ENCODE measurements at places on chromosomes 6 and 20.

DNA sequence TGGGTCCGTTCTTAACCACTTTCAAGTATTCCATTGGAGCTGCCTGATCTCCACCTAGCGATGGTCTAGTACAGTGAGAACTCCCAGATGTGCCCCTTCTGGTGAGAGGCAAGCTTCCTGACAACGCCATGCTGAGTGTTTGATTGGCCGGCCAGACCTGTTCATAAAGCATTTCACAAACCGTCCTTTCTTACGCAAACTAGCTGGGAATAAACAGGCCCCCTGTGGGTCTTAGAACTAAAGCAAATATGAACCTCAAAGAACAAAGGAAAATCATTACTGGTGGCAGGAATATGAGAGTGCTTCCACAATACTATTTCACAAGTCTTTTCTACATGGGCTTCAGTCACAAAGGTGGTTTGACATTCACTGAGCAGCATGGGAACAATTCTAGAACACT, 15.6 kb upstream of the GCNT2 start:
- DNase-seq: no peak

DNA sequence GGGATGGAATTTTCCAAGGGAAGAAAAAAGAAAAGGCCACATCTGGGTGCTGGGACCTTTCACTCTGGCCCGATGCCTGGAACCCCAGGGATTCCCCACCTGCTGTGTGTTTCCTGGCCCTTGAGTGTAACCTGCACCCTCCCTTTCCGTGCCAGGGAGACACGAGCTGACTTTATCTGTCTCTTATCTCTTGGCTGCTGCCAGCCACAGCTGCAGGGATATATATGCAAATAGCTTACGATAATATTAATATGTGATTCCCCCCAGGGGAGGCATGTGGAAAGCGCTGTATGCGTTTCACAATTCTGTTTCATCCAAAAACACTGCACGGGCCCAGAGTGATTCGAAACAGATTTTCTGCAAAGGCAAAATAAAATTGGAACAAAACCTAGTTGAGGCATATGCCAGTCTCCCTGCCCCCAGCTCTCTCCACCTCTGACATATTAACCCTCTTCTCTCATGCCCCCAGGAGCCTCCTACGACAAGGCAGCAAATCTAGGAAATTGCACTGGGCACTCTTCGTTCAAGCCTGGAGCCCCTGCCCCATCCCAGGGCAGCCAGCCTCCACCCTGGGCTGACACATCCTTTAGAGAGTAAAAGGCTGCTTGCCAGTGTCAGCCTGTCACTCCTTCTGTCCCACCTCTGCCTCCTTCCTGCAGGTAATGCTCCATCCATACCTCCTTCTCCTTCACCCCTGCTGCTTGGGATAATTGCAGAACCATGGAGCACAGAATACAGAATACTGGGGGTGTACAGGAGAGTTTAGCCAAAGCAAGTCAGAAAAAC, 1.3 kb downstream of the RIPOR3 start:
- DNase-seq: no peak

GRCh38 chr20:54290636-54291035, 82.7 kb downstream of the PFDN4 start:
- no peak for DNase-seq

GRCh38 chr20:50126662-50127061, 13.7 kb upstream of the UBE2V1 start:
- DNase-seq: no peak

- DNase-seq: no peak
Measured at GRCh38 chr20:63750807-63751470, 11.4 kb downstream of the SLC2A4RG start.

DNA sequence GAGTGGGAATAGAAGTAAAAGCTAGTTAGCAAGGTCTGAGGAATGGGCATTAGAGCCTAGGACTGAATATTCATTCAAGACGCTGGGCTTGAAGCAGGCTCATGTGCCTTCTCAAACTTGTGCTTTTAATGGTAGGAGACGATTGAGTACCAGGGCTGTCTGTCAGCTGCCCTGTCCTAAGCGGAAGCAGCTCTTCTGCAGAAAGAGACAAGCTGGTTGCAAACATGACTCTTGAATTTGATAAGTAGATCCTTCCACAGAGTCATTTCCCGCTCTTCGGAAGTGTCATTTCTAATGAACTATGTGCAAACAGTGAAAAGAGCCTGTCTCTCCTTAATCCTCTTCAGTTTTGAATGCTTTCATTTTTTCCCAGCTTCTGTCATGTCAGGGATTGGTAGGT, 176.4 kb downstream of the TFAP2B start:
- DNase-seq: no peak

DNA sequence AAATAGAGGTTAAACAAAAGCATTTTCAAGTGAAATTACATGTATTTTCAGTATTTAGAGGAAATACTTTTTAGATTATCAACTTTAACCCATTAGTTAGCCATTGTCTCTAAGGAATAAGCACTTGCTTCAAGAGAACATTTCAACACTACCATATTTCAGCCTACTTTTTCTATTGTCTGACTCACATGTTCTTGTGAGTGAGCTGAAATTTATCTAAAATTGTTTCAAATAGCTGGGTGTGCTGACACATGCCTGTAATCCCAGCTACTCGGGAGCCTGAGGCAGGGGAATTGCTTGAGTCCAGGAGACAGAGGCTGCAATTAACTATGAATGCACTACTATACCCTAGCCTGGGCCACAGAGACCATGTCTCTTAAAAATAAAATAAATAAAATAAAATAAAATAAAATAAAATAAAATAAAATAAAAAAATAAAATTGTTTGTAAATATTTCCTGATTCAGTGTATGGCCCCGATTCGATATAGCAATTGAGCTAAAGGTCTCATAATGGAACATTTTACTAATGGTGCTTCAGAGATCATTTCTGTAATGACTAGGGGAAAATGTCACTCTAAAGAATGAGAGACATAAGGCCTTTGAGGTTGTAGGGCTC, 324.6 kb upstream of the PLCB4 start:
- no peak for DNase-seq

- DNase-seq: no peak
Measured at GRCh38 chr6:99305021-99305554, 44.4 kb downstream of the FAXC start.

DNA sequence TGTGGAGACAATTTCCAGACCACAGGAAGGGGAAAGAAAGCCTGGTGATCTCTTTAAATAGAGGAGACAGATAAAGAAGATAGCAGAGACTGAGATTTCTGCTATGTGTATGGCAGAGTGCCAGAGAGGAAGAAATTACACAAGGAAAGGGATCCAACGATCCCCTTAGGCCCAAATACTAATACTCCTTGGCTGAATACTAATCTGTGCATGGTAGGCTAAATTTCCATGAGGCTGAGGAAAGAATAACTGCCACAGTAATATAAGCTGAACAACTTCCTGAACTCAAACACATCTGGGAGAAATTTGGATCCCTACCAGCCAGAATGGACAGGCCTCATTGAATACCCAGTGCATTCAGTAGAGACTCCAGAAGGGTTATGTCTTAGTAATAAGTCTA, 83.3 kb upstream of the TNFAIP3 start:
- DNase-seq: no peak

GRCh38 chr20:37425103-37425625, 79.2 kb downstream of the SRC start:
- no peak for DNase-seq

DNA sequence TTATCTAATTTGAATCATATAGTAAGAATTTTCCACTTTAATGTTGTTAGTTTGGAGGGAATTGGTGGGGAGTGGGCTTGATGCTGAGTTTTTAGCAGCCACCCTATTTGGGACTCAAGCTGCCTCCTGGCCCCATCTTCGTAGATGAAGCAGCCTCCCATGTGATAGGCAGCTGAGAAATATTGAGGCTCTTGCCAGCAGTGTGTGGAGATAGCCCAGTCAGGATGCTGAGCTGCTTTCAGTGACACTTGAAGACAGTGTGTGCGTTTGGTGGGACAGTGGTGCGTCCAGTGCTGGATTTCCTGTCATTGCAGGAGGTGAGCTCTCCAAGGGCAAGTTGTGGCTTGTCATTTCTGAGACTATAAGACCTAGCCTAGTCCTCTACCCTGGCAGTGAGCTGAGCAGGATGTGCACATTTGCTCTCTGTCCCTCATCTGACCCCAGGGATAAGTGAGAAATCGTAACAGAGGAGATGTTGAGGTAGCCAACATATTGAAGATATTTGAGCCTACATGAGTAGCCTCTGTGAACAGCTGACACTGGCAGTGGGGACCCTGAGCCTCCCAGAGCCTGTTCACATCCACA, 47.9 kb upstream of the RNF8 start:
- no peak for DNase-seq

DNA sequence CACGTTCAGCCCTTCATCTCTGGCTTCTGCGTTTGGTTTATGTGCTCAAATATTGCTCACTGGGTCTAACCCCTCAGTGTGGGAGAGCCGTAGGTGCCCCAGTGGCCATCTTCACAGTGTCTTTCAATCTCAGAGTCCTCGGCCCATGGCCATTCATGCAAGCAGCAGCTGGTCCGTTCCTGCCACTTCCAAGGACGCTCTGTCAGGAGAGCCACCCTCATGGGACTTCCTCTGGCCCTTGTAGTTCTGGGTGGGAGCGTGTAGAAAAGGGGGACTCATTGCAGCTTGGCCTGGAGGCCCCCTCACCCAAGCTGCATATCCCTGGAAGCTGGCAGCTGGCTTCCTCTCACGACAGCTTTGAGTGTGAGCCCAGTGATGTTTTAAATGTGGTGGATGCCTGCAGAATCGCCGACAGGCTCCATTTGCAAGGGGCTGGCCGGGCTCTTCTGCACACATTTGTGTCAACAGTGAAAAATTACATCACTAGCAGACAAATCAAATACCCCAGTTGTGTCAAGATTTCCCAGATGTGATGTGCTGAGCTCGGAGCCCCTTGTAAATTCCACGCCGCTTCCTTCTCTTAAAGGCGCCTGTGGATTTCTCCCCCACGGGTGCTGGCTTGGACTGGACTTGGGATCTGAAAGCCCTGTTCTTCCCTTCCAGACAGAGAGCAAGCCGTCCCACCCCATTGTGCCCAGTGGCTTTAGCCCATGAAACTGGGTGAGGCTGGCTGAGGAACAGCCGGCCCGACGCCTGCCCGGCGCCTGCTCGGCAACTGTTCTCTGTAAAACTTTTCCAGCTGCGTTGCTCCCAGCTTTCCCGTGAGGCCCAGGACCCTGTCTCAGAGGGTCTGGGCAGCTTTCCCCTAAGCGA, 360.1 kb downstream of the TAF4 start:
- no peak for DNase-seq

DNA sequence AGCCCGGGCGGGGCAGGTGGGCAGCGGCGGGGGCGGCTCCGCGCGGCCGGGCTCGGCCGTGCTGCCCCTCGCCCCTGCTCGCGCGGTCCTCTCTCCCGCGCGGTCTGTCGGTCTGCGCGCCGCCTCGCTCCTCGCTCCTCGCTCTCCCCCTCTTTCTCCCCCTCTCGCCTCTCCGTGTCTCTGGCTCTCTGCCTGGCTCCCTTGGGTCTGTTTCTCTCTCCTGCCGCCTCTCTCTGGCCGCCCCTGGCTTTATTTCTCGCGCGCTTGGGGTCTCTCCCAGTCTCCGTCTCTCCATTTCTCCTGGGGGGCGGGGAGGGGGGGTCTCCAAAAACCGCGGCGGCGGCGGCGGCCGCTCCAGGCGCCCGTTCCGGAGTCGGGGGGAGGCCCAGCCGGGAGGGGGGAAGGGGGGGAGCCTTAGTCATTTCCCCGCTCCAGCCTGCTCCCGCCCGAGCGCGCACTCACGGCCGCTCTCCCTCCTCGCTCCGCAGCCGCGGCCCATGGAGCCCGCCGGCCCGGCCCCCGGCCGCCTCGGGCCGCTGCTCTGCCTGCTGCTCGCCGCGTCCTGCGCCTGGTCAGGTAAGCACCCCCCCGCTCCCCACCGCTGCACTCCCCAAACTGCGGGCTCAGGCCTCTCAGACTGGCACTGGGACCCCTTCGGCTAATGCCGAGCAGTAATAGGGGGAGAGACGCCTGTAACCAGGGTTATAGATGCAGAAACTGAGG, at the start of gene SIRPA:
TSS of gene SIRPA (plus strand) at position 457 of the 723 bp plus-strand sequence. CDS start at position 498, 41 bp downstream.
- no peak for DNase-seq

GRCh38 chr6:11538052-11538818, 686 bp downstream of the TMEM170B start:
- DNase-seq: peak; percentile 0

GRCh38 chr6:108568551-108569305, 8.0 kb downstream of the FOXO3 start:
- DNase-seq: no peak

DNA sequence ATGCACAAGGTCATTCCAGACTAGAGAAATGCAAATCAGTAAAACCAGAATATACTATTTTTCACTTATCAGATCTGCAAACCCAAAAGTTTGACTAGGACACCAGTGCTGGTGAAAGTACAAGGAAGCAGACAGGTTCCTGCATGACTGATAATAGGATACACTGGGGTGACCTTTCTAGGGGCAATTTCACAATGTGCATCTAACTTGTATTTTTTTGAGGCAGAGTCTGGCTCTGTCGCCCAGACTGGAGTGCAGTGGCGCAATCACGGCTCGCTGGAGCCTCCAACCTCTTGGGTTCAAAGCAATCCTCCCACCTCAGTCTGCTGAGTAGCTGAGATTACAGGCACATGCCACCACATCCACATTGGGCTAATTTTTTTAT, 11.4 kb downstream of the COMMD7 start:
- DNase-seq: no peak

- DNase-seq: no peak
Measured at GRCh38 chr20:34233687-34234086, 7.5 kb upstream of the ASIP start.

DNA sequence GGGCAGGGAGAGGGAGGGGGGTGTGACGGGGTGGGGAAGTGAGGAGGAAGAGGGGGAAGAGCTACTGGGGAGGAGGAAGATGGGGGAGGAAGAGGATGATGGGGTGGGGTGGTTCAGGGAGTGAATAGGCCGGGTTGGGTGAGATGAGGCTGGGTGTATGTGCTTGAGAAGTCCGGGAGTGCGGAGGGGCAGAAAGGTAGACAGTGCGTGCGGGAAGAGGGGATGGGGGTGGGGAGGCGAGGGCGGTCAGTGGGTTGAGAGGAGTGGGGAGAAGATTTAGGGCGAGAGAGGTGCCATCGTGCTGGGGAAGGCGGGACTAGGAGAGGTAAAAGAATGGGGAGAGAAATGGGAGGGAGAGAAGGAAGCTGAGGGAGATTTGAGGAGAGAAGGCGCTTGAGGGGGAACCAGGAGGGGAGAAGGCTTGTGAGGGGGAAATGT, 30.9 kb upstream of the NOTCH4 start:
- no peak for DNase-seq

- DNase-seq: peak; percentile 19
Measured at GRCh38 chr20:32285621-32286371, 8.3 kb downstream of the KIF3B start.

GRCh38 chr20:5150226-5151076, 23.6 kb downstream of the CDS2 start:
- DNase-seq: no peak

DNA sequence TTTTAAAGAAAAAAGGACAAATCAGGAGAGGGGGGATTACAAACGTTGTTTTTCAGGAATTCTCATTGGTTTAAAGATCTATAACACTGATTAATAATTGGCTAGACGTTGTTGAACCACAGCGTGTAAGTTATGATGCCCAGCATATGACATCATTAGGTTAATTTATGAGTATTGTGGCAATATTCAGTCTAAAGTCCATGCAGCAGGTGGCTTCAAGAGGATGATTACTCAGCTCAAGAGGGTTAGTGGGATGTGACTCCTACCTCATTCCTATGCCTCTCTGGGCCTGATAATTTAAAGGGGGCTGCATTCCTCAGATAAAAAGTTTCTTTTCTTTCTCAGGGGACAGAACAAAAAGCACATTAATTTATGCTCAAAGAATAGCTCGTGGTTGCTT, 1309.0 kb downstream of the EPHA7 start:
- DNase-seq: no peak

- no peak for DNase-seq
Measured at GRCh38 chr20:19026901-19027644, 185.4 kb upstream of the SLC24A3 start.

- no peak for DNase-seq
Measured at GRCh38 chr20:7269452-7269851, 502.0 kb downstream of the BMP2 start.

GRCh38 chr6:80922916-80923455, 816.5 kb downstream of the BCKDHB start:
- no peak for DNase-seq

Data from T-helper 22 cell (primary cell).